ENCODE measurements at places on chromosomes 11 and 22. TPM values are rescaled to one million over a fixed set of nuclear protein-coding genes. Genes with fewer than 3 reads are reported as not detected.

LARGE1 gene
- total RNA-seq, result 40.6 TPM

RAB39A gene
- not detected for total RNA-seq

KDM4E gene
- not detected for total RNA-seq

FGF19 gene
- total RNA-seq, result not detected

POU2F3 gene
- total RNA-seq, result not detected

All from ascending aorta (tissue), 2 donors.